ENCODE measurements at places on chromosomes 3 and 15.

DNA sequence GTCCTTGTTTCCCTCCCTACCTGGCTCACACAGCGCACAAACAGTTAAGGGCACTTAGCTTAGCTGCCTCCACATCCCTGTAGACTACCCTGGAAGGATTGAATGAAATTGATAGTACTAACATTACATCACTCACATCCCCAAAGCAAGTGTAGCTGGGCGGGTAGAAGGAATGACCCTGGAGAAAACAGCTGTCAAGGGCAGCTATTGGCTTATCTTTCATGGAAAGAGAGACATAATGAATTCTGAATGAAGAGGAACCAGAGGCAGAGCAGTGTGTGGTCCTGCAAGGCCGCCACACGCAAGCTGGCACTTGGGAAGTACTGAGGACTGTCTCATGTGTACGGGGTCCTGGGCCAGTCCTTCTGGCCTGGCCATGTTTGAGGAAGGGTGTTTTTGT is 369.6 kb upstream of the RGMA start:
- DNase-seq, result no peak

DNA sequence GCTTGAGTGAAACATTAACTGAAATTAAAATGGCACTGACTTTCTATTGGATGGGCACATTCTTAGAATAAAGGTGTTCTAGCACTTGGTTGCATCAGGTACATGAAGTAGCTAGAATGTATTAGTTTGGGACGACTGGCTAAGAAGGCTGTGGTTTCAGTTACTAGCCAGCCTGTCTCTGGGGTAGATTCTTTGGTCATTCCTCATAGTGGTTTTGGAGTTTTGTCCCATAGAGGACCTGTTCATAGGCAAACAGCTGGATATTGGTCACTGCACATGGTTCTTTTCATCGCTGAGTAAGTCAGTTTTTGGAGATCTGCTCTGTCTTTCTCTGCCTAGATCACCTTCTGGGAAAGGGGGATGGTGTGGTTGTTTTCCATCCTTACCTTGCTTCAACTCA is 55.3 kb downstream of the ADAMTSL3 start:
- peak; percentile 67 for DNase-seq

GRCh38 chr3:54390582-54390981 is 268.2 kb downstream of the CACNA2D3 start:
- DNase-seq, result no peak

DNA sequence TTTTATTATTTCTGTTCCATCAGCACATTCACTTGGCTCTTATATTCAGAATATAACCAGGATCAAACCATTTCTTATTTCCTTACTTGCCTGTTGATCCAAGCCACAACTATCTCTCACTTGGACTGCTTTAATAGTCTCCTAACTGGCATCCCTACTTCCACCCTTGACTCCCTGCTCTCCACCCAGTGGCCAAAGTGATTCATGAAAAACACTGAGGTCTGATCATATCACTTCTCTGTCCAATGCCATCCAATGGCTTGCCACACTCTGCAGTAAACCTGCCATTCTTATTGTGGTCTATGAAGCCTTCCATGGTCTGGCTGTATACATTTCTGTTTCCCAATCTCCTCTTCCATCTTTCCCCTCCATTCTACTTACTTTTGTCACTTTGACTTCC is 576.1 kb downstream of the PDCD6IP start:
- no peak for DNase-seq

GRCh38 chr3:133191818-133192217 is 153.6 kb downstream of the TMEM108 start:
- no peak for DNase-seq

DNA sequence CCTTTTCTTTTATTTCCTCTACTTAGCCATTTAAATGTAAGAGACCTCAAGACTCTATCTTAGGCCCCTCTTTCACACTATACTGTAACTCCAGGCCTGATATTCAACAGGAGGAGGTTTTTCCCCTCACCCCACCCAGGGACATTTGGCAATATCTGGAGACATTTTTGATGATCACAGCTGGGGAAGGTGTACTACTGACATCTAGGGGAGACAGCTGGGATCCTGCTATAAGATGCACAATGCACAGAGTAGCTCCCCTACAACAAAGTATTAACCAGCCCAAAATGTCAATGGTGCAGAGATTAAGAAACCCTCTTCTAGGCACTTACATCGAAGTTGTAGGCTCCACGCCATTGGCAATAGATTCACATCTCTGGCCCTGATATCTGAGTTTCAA is 517.5 kb upstream of the UBE2E2 start:
- DNase-seq, result peak; percentile 27

DNA sequence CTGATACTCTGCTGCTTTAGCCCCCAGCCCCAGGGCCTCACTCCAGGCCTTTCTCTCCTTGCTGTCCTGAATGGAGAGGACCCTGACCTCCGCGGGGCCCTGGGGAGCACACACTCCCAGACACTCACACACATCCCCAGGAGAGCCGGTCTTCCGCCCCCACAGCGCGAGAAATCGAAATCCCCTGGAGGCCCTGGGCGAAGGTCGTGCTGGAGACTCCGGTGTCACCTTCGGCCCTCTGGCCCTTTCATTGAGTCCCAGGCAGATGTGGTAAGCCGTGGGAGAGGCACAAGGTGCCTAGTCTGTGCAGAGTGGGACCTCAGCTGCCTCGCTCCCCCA is 848 bp upstream of the GOLGA8B start:
- no peak for DNase-seq

- no peak for DNase-seq
Measured at GRCh38 chr3:112175037-112175436, 42.0 kb upstream of the GCSAM start.

DNA sequence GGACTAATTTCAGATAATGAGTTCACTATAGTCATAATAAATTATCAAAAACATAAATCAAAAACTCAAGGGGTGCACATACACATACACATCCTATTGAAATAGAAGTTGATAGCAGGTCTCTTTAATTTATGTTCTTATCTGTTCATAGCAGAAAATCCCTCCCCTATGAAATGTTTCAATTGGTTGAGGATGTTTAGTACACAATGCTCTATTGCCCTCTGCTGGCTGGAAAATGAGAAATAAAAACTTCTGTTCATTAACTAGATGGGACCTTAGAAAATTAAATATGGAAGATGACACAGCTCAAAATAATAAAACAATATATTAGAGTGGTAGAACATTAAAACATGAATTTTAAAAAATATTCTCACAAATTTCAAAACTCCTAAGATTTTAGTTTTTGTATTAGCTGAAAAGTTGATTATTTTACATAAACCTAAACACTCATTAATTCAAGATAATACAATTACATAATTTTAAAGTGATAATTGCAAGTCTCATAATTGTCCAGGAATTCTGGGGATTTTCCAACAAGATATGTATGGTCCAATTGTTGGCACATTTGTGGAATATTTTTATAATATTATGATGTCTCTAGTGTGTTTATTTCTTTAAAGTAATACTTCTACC is 735.0 kb downstream of the ROBO1 start:
- DNase-seq, result peak; percentile 6

DNA sequence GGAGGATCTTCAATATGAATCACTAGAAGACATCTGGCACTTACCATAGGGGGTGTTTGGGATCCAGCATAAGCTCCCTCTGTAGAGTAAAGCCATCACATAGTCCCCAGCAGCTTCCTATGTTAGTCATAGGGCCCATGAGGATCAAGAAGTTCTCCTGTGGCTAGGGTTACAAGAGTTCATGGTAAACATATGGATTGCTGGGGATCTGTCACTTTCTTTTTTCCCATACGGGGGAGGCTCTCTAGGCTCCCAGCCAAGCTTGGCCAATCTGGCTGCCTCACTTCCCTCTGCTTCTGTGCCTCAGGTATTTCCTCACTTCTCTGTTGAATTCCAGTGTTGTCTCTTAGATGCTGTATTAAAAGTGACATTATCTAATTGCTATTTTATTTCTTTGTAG is 597.9 kb downstream of the PDCD6IP start:
- no peak for DNase-seq

DNA sequence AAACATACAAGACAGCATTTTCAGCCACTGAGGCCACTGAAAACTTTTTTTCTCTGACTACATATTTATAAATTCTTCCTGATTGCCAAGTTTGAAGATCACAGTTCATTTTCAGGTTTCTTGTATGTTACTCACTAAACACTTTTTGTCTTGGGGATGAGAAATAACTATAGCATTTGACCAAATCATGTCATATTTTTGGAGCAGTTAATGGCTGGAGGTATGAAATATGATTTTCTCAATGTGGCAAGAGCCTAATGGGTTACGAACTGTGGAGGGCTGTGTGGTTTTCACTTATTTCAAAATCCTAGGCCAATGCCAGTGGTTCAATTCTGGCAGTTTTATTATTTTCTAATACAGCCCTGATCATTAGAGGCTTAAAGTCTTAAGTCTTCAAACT is 64.4 kb downstream of the USP13 start:
- DNase-seq, result no peak

DNA sequence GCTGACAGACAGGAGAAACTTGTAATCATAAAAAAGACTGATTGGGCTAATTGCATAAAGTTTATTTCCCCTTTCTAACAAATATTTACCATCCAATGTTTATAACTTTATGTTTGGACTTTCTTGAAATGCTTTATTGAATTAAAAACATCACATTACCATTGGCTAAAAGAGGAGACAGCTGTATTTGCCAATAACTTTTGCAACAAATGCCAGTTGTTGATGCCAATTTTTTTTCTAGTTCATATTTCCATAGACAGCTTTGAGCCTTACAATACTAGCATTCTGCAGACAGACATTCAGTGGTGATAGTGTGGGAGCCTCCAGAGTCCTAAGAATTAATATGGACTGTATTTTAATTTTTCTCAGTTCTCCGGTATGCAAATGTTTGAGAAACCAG is 198.4 kb downstream of the ADAMTS17 start:
- no peak for DNase-seq

DNA sequence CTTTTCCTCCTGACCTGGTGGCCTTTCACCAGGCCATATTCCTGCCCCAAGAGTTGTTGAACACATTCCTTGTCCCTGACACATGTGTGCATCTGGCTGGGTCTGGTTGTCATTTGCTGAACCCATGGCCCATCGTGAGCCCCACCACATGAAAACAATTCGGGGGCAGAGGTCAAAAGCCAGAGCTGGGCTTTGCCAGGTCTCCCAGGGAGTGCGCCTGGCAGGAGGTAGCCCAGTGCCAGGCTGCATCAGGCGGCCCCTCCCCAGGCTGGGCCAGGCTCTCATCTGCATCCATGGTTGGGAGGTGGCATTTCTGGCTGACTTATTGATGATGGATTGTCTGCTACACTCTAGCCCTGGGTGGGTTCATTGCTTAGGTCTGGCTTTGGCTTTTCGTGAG is 30.9 kb downstream of the SPSB4 start:
- no peak for DNase-seq

GRCh38 chr3:183896610-183897009 is 11.9 kb upstream of the PARL start:
- no peak for DNase-seq

DNA sequence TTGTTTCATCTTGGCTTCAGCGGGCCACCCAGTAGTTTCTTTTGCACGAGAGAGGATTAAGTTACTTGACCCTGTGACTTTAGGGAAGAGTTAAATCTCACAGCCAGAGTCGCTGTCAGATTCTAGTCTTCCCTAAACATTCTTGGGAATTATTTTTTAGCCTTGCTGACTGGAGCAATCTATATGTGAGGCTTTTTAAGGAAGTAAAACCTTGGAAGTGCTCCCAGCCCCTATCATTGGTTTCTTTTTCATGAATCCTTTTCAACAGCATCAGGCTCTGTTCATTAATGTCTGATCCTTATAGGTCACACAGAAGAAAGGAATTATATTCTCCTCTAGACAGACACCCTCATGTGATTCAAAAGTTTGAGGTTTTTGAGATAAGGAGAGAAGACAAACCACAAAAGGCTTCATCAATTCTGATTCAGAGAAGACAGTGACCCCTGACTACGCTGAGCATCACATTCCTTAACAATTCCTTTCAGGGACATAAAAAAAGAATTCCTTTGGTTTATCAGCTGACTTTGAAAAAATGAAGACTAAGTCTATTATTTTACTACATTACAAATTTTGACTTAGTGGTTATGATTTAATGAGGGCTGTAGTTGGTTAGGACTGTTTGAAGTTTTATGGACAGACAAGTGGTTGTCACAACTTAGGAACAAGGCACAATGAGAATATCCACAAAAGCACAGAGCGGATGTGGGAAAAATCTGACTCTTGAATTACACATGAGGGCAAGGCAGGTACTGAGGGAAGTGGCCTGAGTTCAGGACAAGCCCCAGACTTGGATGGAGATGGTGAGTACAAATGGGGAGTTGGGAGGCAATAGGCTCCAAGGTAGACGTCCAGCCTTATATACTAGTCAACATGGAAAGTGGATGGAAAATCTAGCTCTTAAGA is 171.1 kb upstream of the STT3B start:
- DNase-seq, result peak; percentile 61

DNA sequence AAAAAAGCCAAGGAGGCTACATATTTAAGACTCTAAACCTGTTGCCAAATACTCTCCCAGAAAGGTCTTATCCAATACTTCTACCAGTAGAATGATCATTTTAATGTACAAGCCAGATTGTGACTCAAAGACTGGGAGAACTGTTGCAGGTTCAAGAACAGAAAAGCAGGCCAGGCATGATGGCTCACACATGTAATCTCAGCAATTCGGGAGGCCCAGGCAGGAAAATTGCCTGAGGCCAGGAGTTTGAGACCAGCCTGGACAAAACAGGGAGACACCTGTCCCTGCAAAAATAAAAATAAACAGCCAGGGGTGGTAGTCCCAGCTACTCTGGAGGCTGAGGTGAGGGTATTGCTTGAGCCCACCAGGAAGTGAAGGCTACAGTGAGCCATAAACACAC is 17.8 kb upstream of the THUMPD3 start:
- no peak for DNase-seq

- no peak for DNase-seq
Measured at GRCh38 chr15:83129791-83130190, 22.3 kb downstream of the TM6SF1 start.

GRCh38 chr3:11717301-11717700 is 73.6 kb upstream of the VGLL4 start:
- DNase-seq, result no peak

GRCh38 chr3:114899186-114899931 is 247.7 kb downstream of the ZBTB20 start:
- DNase-seq, result peak; percentile 8

DNA sequence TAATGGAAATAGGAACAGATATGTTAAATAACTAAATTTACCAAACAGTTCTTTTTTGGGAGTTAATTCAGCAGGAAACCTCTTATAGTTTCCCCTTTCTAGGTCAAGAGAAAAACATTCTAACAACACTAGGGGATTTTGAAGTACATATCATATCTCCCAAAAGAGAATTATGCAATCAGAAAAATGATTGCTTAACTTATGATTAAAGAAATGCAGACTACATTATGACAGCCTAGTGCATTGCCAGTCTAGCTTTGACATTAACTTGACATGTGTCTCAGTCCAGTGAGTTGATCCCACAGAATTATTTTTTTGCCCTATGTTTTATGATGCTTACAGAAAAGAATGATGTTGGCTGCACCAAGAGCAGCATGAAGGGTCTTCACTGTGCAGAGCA is 31.7 kb upstream of the NPHP3 start:
- DNase-seq, result no peak

Data from urothelium cell line (cell line).